ENCODE measurements at places on chromosomes 2 and 18. TPM values are rescaled to one million over a fixed set of nuclear protein-coding genes. Genes with fewer than 3 reads are reported as not detected.

DNA sequence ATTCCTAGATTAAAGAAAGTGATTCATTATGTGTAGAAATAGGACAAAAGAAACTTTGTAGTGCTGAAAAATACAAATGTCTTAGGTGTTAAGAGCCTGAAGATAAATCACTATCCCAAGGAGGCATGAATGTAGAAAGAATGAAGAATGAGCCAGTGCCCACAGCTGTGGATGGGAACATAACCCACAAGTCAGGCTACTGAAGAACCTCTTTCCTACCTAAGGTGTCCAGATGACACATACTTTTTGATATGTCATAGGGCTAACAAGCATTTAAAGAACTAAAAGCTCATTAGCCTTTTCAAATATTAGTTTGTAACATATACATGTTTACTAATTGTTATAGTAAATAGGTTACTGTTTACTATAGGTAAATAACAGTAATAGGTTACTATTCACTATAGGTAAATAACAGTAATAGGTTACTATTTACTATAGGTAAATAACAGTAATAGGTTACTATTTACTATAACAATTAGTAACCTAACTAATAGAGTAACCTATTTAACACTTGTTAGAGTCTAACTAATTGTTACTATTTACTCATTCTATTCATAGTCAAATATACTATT is 275.0 kb upstream of the KYNU start:
- no peak for DNase-seq

- no peak for DNase-seq
Observed at GRCh38 chr2:83674050-83674449, 785.0 kb downstream of the SUCLG1 start.

GRCh38 chr2:191299866-191300265 is 54.7 kb downstream of the MYO1B start:
- DNase-seq = no peak

GRCh38 chr2:47004905-47005495 is 89.4 kb upstream of the MCFD2 start:
- DNase-seq = no peak

GRCh38 chr2:64085936-64086335 is 58.3 kb downstream of the PELI1 start:
- no peak for DNase-seq

DNA sequence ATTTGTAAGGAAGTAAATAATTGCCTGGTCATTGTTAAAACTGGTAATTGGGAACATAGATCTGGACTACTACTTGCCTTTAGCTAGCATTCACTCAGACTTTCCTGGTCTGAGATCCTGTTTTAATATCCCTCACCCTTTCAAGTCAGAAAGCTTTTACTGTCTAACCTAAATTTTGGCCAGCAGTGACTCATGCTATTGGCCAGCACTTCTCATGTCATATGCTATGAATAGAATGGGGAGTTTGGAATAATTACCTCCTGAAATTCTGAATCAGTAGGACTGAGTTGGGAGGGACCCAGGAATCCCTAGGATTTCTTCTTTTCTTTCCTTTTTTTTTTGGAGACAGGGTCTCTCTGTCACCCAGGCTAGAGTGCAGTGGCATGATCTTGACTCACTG is 19.3 kb downstream of the STK36 start:
- no peak for DNase-seq

- DNase-seq = no peak
Observed at GRCh38 chr2:120501591-120501990, 155.7 kb downstream of the INHBB start.

DNA sequence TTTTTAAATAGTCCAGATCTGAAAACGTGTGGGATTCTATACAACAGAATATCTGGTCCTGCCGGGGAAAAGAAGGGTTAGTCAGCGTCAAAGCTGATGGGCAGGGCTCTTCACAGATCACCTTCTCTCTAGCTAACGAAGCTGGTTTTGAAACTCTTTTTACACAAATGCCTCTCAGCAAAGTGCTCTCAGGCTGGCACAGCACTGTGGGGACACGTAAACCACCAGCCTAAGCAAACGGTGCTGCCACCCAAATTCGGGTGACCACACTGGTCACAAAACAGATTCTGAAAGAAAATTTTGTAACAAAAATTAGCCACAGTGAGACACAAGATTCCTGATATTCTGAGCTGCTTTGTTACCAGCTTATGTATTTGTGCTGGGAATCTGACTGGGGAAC is 53.1 kb upstream of the ARL5A start:
- DNase-seq = no peak

GRCh38 chr18:79588636-79589481 is 90.7 kb upstream of the CTDP1 start:
- no peak for DNase-seq

GRCh38 chr2:222927600-222927999 is 66.8 kb downstream of the ACSL3 start:
- no peak for DNase-seq

DNA sequence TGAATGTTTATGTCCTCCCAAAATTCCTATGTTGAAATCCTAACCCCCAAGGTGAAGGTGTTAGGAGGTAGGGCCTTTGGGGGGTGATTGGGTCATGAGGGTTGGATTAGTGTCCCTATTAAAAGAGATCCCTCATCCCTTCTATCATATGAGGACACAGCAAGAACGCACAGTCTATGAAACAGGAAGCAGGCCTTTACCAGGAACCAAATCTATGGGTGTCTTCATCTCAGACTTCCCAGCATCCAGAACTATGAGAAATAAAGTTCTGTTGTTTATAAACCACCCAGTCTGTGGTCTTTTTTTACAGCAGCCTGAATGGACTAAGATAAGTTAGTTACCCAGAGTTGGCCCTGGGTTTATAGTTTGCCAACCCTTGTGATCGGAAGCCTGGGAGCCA is 153.1 kb downstream of the INO80D start:
- no peak for DNase-seq

GRCh38 chr2:10188211-10188610 is 65.7 kb downstream of the RRM2 start:
- no peak for DNase-seq

GRCh38 chr2:54360055-54360792 is 95.9 kb upstream of the SPTBN1 start:
- DNase-seq = no peak

- DNase-seq = peak; percentile 75
Observed at GRCh38 chr18:76565238-76566173, 70.5 kb upstream of the ZNF516 start.

GRCh38 chr2:141029428-141030078 is 1101.3 kb downstream of the LRP1B start:
- no peak for DNase-seq

- no peak for DNase-seq
Observed at GRCh38 chr2:73297151-73297559, 3.8 kb upstream of the EGR4 start.

- DNase-seq = peak; percentile 83
Observed at GRCh38 chr2:239274391-239275043, 126.3 kb downstream of the HDAC4 start.

DNA sequence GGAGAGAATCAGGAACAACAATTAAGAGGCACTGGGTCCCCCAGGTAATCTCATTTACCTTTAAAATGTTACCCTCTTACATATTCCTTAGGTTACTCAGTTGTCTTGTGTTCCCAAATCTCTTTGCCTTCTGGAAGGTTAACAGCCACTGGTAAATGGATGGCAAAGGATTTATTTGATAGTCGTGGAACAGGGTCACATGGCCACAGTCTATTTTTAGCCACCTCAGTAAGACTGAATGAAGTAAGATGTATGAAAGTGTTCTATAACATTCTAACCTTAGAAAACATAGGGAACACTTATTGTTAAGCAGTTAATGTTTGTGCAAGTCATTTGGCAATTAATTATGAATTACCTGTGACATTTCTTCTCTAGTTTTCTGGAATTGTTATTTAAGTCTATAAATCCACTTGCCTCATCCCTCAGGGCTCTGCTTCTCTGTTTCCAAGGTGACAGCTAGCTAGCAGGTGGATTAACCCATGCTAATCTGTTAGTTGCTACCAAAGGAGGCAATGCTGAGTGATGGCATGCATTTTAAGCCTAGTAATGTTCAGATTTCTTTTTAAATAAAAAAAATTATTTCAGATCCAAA is 211.0 kb downstream of the PIK3C3 start:
- DNase-seq = no peak

- no peak for DNase-seq
Observed at GRCh38 chr18:51154431-51155063, 42.9 kb downstream of the MEX3C start.

DNA sequence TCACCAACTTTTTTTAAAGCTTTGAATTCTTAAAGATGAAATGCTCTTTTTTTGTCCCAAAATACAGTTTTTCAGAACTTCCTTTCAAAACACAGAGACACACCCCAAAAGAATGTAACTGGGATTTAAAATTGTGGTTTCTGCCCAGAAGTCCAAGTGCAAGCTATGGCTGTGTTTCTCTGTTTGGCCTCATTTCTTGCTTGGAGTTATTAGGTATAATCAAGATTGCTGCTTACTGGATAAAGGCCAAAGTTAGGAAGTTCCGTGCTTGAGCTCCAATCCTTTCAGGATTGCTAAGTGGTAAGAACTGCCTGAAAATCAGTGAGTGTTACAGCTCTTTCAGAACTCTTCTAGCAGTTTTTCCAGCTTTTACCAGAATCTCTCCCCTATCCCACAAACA is 16.9 kb downstream of the ZBTB7C start:
- DNase-seq = no peak

DNA sequence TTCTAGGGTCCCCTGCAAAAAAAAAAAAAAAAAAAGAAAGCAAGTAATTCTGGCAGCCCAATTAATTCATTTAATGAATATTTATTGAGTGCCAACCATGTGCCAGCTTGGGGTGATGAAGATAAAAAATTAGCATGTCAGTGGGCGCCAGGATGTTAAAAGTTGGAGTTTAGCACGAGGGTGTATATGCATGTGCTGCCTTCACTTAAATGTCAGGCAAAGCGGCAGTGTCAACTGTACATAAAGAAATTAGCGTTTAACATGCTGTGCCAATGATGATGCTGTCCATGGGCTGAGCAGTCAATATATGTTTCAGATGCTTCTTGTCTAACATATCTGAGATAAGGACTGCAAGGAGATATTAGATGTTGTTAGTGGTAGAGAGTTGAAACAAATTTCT is 49.5 kb downstream of the ASAP2 start:
- no peak for DNase-seq

The EIF2AK2 gene
- 61.2 TPM for total RNA-seq

The FAM237A gene
- not detected for total RNA-seq

The POTEE gene
- not detected for total RNA-seq

The SRD5A2 gene
- not detected for total RNA-seq

The LANCL1 gene
- total RNA-seq = 33.4 TPM

The ANKRD30B gene
- total RNA-seq = not detected

The TFCP2L1 gene
- total RNA-seq = 4.6 TPM

The ARHGAP25 gene
- total RNA-seq = not detected

The LAMA1 gene
- total RNA-seq = not detected

The PLA2R1 gene
- total RNA-seq = 0.40 TPM

The FAM228A gene
- total RNA-seq = not detected

The SPC25 gene
- total RNA-seq = 20.7 TPM

The MYO1B gene
- total RNA-seq = 48.5 TPM

The CCDC121 gene
- 2.9 TPM for total RNA-seq

The RBM44 gene
- 1.5 TPM for total RNA-seq

The HOXD13 gene
- not detected for total RNA-seq

The ST8SIA3 gene
- not detected for total RNA-seq

The CEBPZOS gene
- total RNA-seq = 46.5 TPM
